ENCODE measurements at places on chromosomes 1 and 21.
A peak's percentile ranks its signal among the peaks of the same experiment; 100 is the strongest.

DNA sequence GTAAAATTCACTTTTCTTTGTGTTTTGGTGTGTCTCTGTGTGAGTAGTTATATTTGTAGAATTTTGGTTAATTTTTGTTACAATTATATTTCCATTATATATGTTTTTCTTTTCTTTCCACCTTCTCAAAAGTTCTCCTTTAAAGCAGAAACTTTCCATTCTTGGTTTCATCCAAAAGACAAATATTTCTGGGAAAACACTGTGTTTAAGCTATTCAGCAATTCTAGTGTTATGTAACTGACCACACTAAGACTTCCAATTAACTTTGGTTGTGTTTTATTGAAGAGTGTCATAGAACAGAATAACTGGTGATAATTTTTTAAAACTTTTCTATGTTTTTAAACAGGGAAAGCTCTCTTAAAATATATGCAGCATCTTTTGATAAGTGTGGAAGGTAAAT is 13.6 kb upstream of the RGL1 start:
- no peak for DNase-seq

GRCh38 chr1:49606082-49606481 is 417.7 kb downstream of the AGBL4 start:
- DNase-seq = no peak

GRCh38 chr21:38314558-38314957 is 57.8 kb downstream of the KCNJ15 start:
- DNase-seq = no peak

GRCh38 chr1:185795181-185795580 is 61.0 kb downstream of the HMCN1 start:
- DNase-seq = no peak

DNA sequence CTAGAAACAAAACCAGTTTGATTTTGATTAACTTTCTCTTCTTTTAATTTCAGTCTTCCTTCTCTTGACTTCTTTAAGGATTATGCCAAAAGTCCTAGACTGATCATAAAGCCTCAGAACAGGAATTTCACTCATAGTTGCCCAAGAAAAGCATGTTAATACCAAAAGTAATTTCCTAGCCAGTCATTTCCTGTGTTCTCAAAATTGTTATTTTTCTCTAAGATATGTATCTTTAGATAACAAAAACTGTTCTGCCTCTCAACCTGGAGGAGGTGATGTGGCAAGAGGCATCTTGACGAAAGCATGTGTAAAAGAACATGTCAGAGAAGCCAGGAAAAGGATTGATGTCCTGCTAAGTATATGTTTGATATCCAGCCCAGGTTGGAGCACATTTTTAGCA is 78.0 kb upstream of the IPO9 start:
- no peak for DNase-seq

DNA sequence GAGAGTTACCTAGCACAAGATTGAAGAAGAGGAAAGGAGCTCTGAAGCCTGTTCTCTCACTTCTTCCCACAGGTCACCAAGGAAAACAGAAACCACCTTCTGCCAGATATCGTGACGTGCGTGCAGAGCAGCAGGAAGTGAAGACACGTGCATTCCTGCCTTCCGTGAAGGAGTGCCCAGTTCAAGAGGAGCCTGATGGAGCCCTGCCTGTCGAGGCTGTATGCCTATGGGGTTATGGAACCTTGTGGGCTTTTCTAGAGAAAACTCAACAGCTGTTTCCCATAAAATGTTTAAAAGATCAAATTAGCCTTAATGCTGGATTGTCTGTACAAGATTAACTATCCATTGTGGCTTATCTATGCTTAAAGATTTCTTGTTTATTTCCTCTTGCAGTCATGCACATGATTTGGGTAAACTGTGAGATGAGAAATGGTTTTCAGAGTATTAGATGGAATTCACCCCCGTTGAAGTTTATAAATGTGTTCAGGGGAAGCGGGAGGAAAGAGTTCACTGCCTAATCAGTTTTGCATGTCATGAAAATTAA is 27.8 kb downstream of the NTPCR start:
- DNase-seq = no peak

DNA sequence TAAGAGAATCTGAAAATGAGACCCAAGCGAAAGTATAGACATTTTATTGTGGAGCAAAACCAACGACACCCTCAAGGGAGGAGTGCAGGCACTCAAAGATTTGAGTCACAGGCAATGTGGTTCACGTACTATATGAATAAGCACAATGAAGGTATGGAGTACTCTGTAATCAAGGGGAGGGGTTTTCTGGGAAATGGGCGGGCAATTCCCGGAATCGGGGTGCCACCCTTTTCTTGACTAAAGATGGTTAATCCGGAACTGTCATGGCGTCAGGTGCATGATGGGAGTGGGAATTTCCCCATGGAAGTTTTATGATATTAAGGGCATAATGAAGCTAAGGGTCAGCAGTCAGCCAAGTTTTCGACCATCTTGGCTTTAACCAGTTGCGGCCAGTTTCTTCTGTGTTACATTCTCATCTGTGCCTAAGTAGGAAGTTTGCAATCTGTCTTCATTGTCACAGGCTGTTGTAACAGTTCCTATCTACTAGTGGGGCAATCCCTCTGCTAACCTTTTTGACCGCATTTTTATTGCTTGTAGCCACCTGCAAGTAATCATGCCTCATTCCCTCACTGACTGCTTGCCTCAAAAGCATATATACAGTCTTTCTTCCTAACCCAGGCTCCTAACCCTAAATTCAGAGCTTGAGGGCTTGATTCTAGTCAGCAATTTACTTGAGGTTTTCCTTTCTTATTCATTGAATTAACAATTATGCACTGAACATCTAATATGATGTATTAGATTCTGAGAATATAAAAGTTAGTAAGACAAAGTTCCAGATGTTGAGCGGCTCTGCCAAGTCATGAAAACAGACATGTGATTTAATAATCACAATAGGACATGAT is 775 bp upstream of the AIM2 start:
- DNase-seq = peak; percentile 92

DNA sequence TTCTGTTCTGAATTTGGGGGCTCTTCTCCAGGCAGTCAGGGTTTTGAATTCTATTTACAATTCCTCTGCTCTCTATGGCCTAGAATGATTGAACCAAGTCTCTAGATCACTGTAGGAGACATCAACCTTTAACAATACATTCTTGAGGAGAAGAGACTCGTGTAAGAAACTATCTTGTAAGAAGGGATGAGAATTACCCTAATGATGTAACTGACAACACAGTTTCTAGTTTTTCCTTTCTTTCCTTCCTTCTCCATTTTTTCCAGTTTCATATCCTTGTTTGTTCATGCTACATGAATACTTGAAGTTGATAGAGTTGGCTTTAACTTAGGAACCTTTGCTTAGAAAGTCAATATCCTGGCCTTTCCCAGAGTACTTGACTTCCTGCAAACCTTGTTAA is 1.3 kb upstream of the ATP1A1 start:
- DNase-seq = no peak

DNA sequence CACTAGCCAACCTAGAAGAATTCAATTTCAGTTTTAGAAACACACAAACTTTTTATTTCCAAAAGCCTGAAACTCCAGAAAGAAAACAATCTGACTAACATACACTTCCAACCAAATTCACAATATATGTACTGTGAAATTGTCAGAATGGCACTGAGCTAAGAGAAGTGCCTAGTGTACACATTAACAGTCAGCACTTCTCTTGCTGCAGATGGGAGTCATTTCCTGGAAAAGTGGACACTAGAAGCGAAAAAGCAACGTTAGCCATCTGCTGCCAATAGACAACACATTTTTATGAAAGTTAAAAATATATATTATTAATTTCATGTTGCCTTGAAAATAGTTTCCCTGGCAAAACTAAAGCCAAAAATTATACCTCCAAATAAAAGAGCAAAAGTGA is 66.1 kb downstream of the EPS15 start:
- no peak for DNase-seq

- peak; percentile 59 for DNase-seq
Measured at GRCh38 chr1:100400404-100400803, 48.1 kb downstream of the CDC14A start.

DNA sequence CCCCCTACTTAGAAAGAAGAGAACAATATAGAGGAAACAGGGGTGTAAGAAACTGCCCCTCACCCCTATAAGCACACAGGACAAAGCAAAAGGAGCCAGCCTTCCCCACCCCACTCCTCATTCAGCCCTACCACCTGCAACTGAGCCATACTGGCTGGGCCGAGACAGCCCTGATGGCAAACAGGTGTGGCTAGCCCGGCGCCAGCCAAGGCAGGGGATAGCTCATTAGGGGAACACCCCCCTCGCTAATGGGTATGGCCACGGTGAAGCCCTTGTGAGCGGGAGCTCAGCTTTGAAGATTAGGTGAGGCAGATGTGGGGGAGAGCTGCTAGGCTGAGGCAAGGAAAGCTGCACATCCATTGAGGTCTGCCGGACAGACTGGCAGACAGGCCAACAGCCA is 65.5 kb downstream of the ERI3 start:
- DNase-seq = no peak

- DNase-seq = no peak
Measured at GRCh38 chr1:51915951-51916350, 37.4 kb upstream of the NRDC start.

- DNase-seq = no peak
Measured at GRCh38 chr1:178918308-178918707, 47.4 kb upstream of the ANGPTL1 start.

- DNase-seq = no peak
Measured at GRCh38 chr21:40615505-40616376, 231.2 kb downstream of the DSCAM start.

GRCh38 chr1:10616696-10617095 is 141.9 kb downstream of the PEX14 start:
- DNase-seq = no peak

- no peak for DNase-seq
Measured at GRCh38 chr1:66373157-66373591, 160.8 kb upstream of the SGIP1 start.

DNA sequence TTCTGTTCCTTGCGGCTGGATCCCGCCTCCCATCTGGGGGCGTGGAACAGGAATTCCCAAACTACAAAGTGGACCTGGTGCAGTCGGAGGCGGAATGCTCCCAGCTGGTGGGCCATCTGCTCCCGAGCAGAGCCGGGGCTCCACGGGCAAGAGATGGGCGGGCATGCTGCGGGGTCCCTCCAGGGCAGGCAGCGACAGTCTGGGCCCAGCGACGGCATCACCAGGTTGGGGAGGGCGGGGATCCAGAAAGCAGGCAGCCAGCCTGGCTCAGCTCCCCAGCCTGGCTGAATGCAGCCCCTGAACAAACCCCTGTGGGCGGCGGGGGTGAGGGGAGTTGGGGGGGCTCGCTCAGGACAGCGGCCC is 3.6 kb downstream of the MEGF6 start:
- no peak for DNase-seq

- DNase-seq = no peak
Measured at GRCh38 chr1:55894521-55894920, 679.4 kb upstream of the USP24 start.

DNA sequence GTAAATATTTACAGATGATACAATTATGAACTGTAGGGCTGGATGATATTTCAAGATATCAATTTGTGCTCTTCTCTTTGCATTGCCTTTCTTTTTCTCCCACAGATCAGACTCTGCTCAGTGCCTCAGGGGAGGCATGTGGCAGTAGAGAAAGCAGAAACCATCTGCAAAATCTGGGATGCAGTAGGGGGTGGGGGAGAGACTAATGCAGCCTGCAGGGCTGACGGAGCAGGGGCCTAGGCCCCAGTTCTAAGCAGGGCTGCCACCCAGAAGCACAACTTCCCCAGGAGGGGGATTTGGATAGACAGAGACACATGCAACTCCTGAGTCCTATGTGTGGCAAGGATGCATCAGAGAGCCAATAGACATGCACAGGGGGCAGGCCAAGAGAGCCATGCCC is 511.6 kb downstream of the SMYD3 start:
- DNase-seq = no peak

GRCh38 chr1:173823781-173824314 is 625 bp upstream of the DARS2 start:
- no peak for DNase-seq

DNA sequence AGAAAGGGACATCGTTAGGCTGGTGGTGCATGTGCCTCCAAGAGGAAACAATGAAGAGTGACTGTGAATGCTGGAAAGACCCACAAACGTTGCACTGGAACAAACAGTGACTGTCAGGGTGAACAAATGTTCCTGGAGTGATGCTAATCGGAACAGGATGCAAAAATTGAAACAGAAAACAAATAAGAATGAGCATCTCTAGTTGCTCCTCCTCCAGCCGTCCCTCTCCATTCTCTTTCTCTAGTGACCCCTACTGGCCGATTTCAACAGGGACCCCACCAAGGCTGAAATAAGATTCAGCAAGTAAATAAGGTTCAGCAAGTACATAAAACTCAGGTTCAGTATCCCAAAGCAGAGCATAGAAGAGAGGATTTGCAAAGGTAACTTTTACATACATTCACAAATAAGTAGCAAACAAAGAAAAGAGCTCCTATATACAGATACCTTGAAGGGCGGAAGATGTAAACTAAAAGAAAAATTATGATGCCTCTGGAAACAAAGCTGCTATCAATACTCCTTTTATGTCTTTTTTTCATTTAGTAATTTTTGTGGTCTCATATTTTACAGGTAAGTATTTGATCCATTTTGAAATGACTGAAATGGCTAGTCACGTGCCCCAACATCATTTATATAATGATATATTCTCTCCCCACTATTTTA is 836.1 kb upstream of the ADAMTS5 start:
- DNase-seq = no peak

- DNase-seq = no peak
Measured at GRCh38 chr1:78370356-78370755, 120.4 kb upstream of the PTGFR start.

- DNase-seq = no peak
Measured at GRCh38 chr21:32834211-32834915, 62.8 kb upstream of the PAXBP1 start.

DNA sequence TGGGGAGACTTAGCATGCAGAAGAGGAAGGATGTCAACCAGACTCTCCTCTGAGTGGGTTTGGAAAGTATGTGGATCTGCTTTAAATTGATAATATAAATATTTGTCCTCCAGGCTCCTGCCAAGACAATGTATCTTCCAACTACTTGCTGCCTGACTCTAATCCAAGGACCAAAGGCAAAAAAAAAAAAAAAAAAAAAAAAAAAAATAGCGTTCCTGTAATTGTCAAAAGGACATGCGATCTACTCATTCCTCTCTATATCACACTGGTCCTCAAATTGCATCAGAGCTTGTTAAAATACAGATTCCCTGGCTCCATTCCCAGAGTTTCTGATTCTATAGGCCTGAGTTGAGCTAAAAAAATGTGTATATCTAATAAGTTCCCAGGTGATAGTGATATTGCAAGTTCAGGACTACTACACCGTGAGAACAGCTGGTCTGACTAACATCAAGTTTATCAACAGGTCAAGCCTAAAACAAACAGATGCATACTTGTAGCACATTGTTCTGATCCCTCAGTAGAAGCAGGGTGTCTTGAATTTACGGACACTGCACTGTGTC is 141.3 kb downstream of the TNR start:
- no peak for DNase-seq

- DNase-seq = no peak
Measured at GRCh38 chr1:29548091-29548490, 311.8 kb downstream of the PTPRU start.

GRCh38 chr21:34782506-34783360 is 113.9 kb downstream of the CLIC6 start:
- DNase-seq = no peak

All from activated effector memory CD4-positive, alpha-beta T cell treated with Interleukin-2 at 50 U/mL for 16 hours (primary cell).